ENCODE measurements at places on chromosomes 13 and 19.

GRCh38 chr19:7637374-7638256 is 705 bp downstream of the STXBP2 start:
- DNase-seq: no peak

DNA sequence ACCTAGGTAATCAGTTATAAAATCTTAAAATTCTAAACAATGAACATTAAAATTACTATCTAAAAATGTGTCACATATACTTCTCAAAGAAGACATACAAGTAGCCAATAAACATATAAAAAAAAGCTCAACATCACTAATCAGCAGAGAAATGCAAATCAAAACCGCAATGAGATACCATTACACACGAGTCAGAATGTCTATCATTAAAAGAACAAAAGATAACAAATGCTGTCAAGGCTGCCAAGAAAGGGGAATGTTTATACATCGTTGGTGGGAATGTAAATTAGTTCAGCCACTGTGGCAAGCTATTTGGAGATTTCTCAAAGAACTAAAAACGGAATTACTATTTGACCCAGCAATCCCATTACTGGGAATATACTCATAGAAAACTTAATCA is 310.3 kb upstream of the EDNRB start:
- DNase-seq: no peak

DNA sequence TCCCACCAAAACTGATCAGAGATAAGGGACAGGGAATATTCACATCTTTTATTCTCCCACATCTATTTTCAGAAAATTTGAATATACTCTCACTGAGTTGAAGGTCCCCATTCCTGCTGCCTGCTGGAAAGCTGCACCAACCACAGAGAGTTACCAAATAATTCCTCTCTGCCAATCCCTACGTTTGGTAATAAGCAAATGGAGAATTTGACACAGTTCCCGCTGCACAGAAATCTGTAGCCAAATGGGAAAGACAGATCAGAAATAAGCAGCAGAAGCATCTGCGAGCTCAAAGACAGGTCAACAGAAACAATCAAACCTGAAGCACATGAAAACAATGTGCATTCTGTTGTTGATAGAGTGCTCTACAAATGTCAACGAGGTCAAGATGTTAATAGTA is 9.9 kb downstream of the ZNF112 start:
- no peak for DNase-seq

DNA sequence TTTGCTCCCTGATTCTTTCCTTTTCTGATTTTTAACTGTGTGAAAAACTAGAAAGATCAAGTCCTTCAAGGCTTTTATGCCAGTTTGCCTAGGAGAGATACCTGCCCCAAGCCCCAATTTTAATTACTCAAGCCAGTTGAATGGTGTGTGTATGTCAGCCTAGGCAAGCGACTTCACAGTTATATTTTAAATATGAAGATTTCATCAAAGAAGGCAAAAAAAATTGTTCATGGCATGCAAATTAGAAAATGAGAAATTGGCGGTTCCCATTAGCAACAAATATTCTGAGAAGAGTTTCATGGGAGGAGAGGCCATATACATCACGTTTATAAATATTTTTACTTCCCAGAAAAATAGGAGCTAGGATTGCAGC is 167.6 kb downstream of the SLC7A1 start:
- no peak for DNase-seq

DNA sequence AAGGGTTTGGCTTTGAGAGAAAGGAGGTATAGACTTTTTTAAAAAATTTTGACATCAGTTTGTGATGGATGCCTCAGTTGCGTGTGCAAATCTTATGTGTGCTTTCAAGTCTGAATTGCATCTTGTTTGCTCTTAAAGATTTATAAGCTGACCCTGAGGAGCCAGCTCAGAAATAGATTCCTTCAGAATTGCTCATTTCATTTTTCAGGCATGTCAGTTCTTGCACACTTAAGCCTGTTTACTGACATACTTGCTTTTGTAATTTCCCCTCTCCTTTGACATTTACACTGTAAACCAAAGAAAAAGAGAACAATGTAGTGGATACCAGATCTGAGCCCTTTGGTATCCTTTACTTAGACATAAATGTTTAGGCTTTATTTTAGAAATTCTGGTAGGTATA is 87.6 kb downstream of the RNF17 start:
- no peak for DNase-seq

- DNase-seq: no peak
Measured at GRCh38 chr19:17327068-17327653, 7.5 kb downstream of the ANO8 start.
